ENCODE measurements at places on chromosomes 6 and 20.

DNA sequence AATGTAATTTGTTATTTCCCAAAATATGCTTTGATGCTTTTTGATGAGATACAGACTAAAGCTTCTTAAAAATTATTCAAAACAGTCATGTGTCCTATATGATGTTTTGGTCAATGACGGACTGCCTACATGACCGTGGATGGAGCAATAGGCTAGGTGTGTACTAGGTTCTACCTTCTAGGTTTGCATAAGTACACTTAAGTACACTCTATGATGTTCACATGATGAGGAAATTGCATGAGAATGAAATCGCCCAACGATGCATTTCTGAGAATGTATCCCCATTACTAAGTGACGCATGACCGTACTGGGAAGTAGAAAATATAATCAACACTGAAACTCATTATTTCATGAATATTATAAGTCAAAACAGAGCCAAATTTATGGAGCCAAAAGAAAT lies 151.3 kb upstream of the UST start:
- DNase-seq, result no peak

DNA sequence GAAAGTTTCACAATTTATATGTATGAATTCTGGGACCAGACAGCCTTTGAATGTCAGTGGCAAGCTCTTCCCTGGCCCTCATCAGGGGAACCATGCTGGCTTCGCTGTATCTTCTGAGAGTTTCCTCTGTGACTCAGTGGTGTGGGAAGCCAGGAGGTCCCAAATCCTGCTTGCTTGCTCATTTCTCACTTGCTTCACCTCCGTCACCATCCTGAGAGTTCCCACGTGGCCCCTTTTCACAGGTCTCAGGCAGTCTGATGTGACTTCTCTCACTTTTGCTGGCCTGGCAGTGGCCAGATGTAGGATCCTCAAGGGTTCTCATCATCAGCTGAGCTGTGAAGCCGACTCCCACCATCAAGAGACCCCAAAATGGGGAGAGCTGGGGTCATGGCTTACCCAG lies 28.4 kb upstream of the RIN2 start:
- no peak for DNase-seq

DNA sequence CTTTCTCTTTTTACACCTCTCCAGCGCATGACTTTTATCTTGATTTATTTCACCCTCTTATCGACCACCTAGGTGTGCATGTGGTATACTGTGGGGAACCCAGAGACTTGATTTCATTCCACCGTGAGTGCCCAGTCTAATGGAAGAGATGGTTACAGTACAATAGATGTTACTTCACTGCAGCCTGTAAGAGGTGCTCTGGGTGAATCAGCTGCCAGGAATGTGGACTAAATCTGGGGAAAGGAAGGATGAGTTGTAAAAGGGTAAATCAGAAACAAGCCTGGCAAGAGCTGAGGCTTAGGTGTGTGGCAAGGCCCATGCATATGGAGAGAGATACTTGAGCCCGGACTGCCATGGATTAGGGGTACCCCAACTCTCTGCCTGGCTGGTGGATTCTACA lies 7.4 kb downstream of the STK35 start:
- no peak for DNase-seq

- no peak for DNase-seq
Observed at GRCh38 chr20:13756551-13756950, 28.2 kb downstream of the ESF1 start.

DNA sequence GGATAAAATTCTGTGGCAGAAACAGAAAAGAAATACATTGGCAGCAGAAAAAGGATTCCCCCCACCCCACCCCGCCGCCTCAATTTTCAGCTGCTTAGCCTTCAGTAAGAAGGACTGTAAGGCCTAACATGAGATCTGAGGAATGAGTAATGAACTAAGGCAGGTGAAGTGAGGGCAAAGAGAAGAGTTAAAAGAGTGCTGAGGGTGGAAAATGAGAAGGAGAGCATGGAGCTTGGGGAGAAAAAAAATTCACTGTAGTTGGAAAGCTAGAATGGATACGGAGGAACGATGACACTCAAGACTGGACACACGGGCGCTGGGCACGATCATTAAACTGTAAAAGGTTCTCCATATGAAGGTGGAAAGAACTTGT lies 14.6 kb downstream of the POM121L2 start:
- DNase-seq, result no peak

DNA sequence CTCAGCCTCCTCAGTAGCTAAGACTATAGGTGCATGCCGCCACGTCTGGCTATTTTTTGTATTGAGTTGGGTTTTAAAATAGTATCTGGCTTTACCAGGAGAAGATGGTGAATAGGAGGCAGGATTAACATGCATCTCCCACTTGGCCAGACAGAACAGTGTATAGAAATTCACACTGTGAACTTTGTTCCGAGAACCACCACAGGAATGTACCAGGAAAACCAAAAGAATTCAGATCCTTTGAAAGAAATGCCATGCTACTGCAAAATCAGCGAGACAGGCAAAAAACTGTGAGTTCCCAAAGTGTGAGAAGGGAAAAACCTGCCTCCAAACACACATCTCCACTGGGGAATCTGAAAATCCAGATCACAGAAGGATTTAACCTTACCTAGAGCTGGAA lies 327.6 kb downstream of the NKAIN2 start:
- DNase-seq, result no peak

DNA sequence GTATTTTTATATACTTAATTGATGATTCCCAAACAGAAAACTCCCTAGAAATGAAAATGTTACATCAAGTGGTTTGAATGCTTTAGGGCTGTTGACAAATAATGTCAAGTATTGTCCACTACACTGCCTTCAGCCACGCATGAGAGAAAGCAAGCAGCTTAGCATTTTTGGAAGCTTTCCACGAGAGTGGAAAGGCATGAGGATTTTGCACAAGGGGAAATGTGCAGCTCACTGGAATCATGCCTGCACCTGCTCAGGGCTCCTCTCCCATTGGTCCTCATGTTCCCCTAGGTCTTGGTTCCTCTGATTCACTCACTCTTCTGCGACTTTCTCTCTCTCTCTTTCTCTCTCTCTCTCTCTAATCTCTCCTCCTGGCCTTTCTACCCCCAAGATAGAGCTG lies 439.5 kb upstream of the CDH4 start:
- no peak for DNase-seq

DNA sequence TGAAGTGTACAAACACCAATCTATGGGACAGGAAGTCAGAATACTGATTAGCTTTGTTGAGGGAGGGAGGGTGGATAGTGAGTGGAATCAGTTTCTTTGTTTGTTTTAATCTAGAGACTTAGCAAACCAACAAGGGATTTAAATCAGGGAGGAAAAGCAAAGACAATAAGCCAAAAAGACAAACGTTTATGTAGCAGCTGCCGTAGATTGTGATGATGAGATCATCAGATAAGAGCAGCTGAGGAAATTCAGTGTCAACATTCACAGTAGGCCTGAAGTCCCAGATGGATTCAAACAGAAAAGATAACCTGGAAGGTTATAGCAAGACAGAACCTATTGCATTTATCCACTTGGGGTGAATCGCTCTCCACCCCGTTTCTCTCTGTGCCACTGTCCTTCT lies 104.9 kb upstream of the SYNDIG1 start:
- DNase-seq, result no peak

- no peak for DNase-seq
Observed at GRCh38 chr6:5223309-5223708, 37.4 kb downstream of the LYRM4 start.

DNA sequence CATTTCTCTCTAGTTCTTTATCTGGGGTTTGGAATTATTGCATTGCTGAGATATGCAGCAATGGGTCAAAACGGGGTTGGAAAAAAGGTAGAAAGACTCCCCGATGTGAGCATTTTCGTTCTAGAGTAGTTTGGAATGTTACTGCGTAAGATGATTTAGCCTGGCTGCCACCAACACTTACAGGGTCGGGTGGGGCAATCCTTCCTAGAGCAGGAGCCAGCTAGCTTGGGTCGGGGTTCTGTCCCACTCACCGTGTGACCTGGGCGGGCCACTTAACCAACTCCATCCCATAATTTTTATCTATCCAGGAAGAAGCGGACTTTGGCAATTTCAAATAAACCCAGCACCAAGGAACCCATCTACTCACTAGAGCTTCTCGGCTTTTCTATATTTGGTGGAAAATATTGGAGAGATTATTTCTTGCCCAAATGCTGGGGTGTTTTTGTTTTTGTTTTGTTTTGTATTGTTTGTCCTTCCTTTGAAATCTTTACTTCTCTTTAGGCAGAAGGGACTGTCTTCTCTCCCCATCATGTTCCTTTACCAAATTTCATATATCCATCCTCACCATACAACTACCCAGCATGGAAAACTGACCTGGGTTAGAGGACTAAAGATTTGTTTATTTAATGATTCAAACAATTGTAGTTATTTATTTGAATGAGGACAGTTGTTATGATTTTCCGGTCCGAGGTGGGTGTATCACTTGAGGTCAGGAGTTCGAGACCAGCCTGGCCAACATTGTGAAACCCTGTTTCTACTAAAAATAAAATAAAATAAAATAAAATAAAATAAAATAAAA lies 72.4 kb downstream of the GPX5 start:
- no peak for DNase-seq

- DNase-seq, result no peak
Observed at GRCh38 chr20:50655311-50655880, 35.9 kb downstream of the RIPOR3 start.

DNA sequence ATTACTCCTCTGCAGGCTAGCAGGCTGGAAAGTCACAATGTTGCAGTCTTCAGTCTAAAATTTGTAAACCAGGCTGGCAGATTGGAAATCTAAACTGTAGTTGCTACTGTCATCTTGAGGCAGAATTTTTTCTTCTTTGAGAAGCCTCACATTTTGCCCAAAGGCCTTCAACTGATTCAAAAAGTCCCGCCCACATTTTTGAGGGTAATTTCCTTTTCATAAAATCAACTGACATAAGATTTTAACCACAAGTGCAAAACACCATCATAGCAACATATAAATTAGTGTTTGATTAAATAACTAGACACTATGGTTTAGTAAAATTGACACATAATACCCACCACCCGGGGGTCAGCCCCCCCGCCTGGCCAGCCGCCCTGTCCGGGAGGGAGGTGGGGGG lies 28.4 kb downstream of the HLA-C start:
- no peak for DNase-seq

DNA sequence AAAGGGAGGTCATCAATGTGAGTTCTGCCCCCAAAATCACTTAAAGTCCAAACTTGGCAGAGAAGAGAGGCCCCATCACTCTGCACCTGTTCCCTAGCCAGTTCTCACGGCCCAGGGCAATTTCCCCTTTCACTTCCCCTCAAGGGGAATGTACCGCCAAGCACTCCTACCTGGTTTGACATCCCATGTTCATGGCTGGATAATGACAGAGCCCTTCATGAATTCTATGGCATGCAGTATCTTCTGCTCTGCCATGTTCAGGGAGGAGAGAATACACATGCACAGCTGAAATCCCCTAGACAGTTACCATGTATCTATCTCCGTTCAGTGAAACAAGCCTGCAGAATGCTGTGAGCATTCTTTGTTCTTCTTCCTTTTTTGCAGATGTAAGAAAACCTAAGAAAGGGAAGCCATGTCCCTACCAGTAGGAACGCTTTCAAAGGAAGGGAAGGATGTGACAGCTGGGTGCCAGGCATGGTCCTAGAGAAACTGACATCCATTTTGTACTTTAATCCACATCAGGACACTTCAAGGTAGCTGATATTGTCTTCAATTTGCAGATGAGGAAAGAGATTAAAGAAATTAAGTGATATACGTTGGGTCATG lies 79.8 kb upstream of the ARID1B start:
- DNase-seq, result no peak

GRCh38 chr6:29758761-29759160 lies 35.5 kb downstream of the HLA-F start:
- no peak for DNase-seq
